CD8-positive, alpha-beta memory T cell (primary cell): ENCODE measurements at places on chromosomes 16 and 17.
A peak's percentile ranks its signal among the peaks of the same experiment; 100 is the strongest.

- H3K4me3 ChIP-seq, result no peak overlapping the region
- no peaks in the 10 kb centered on the region for H3K27me3 ChIP-seq
- H3K27ac ChIP-seq, result no peak overlapping the region
- DNase-seq, result no peak
Observed at GRCh38 chr16:88132836-88133506, 181.7 kb downstream of the BANP start.

GRCh38 chr17:42772945-42773289 is 332 bp upstream of the VPS25 start:
- H3K4me3 ChIP-seq, result peak overlapping the region; percentile 99
- no peak for DNase-seq
- H3K27ac ChIP-seq, result peak overlapping the region; percentile 91
- H3K27me3 ChIP-seq, result no peaks in the 10 kb centered on the region
- peaks cover 12% of the 10 kb centered on the region for H3K36me3 ChIP-seq

DNA sequence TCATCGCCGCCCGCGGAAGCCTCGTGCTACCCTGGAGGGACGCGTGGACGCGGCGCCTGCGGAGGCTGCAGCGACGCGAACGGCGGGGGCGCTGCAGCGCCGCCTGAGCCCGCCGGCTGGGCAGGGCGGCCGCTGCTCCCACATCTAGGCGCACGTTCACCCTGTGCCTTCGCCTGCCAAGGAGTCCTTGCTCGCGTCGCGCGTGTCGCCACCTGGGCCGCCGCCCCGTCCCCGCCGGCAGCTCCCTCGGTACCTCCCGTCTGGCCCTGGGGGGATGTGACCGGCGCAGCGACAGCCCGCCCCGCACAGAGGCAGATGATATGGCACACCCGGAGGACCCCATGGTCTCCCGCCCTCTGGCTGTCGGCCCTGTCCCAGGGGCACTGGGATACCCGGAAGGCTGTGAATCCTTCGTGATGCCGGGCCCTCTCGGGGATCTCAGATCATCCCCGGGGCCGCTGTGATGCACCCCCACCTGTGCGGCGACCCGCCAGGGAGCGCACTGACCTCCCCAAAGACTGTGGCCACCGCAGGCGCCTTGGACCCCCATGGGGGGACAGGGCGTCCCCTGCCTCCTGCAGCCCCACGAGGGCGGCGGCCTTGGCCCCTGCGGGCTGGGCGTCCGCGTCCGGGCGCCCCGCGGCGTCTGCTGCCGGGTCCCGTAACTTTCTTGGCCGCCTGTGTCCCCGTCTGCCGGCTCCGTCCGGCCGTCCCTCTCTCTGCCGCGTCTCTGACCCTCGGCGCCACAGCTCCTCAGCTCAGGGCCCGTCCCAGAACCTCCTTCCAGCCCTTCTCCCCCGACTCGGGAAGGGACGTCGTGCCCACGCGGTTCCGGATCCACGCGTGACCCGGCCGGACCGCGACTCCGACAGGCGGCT is 689 bp upstream of the TBC1D24 start:
- peak overlapping the region; percentile 58 for H3K4me3 ChIP-seq
- DNase-seq, result peak; percentile 47
- peak overlapping the region; percentile 61 for H3K27ac ChIP-seq
- no peaks in the 10 kb centered on the region for H3K36me3 ChIP-seq
- H3K27me3 ChIP-seq, result peaks cover 33% of the 10 kb centered on the region

GRCh38 chr17:1294157-1294717 is 14.8 kb downstream of the TRARG1 start:
- H3K4me1 ChIP-seq, result peaks cover 56% of the 10 kb centered on the region
- H3K36me3 ChIP-seq, result no peaks in the 10 kb centered on the region
- peak overlapping the region; percentile 39 for H3K27ac ChIP-seq
- H3K4me3 ChIP-seq, result no peak overlapping the region

DNA sequence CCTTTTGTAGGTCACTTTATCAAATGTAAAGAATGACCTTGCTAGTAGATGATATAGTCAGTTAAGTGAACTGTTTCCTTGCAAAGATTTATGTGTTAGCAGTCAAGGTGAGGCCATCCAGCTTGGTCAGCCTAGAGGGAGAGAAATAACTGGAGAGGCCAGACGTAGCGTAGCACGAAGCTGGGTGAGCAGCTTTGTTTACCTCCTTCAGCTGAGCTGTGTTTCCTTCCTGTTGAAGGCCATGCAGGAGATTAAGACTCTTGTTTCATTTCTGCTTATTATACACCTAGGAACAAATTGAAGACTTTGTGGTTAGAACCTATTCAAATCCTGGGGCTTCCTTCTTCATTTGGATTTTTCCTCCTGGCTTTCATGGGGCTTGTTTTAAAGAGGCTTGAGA is 267.1 kb downstream of the PHKB start:
- H3K27ac ChIP-seq, result no peak overlapping the region
- H3K4me3 ChIP-seq, result no peak overlapping the region
- no peak for DNase-seq
- H3K4me1 ChIP-seq, result no peaks in the 10 kb centered on the region
- H3K36me3 ChIP-seq, result no peaks in the 10 kb centered on the region
- H3K27me3 ChIP-seq, result no peaks in the 10 kb centered on the region

GRCh38 chr17:55089256-55089655 is 120.7 kb downstream of the STXBP4 start:
- H3K27ac ChIP-seq, result no peak overlapping the region
- H3K4me3 ChIP-seq, result no peak overlapping the region
- no peak for DNase-seq
- no peaks in the 10 kb centered on the region for H3K27me3 ChIP-seq

DNA sequence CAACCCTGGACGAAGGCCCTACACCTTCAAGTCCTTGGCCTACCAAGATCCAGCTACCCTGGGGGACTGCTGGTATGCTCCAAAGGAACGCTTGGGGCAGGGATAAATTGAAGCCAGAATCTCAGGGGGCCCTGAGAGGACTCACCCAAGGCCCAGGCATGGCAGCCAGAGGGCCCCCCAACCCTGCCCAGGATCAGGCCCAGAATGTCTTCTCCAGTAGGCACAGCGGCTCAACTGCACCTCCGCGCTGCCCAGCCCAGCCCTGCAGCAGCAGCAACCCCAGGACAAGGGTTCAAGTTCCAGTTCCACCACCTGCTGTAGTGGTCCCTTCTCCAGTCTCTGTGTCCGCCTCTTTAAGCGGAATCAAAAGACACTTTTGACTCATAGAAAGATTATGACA is 2.2 kb downstream of the TFAP4 start:
- no peak for DNase-seq
- H3K27me3 ChIP-seq, result no peaks in the 10 kb centered on the region
- H3K4me1 ChIP-seq, result peaks cover 10% of the 10 kb centered on the region
- H3K4me3 ChIP-seq, result no peak overlapping the region

GRCh38 chr17:71530248-71530647 is 590.6 kb upstream of the SOX9 start:
- H3K4me1 ChIP-seq, result no peaks in the 10 kb centered on the region
- H3K4me3 ChIP-seq, result no peak overlapping the region
- H3K27me3 ChIP-seq, result no peaks in the 10 kb centered on the region
- no peaks in the 10 kb centered on the region for H3K36me3 ChIP-seq

GRCh38 chr17:69335058-69335457 is 8.1 kb upstream of the ABCA5 start:
- H3K36me3 ChIP-seq, result no peaks in the 10 kb centered on the region
- no peaks in the 10 kb centered on the region for H3K27me3 ChIP-seq
- no peak overlapping the region for H3K4me3 ChIP-seq
- H3K27ac ChIP-seq, result no peak overlapping the region

GRCh38 chr16:8943966-8944759 is 19.5 kb downstream of the USP7 start:
- H3K27ac ChIP-seq, result no peak overlapping the region
- no peaks in the 10 kb centered on the region for H3K36me3 ChIP-seq

GRCh38 chr16:80993307-80993706 is 13.4 kb downstream of the CMC2 start:
- DNase-seq, result no peak
- peaks cover 7% of the 10 kb centered on the region for H3K4me1 ChIP-seq

DNA sequence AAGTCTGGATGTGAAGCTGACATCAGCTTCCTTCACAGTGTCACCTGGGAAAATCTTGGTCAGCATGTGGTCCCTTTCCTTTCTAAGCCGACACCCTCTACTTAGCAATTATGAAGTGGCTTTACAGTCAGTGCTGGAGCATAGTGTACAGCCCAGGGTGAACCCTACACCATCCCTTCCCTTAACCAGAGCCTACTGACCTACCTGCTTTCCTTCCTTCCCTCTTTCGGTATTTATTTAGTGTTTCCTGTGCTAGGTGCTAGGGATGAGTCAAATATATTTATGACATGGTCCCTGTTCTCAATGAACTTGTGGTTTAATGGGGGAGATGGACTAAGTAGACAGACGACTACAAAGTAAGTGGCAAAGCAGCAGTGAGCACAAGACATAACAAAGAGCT is 77.5 kb downstream of the CDK5R1 start:
- no peak overlapping the region for H3K4me3 ChIP-seq
- no peaks in the 10 kb centered on the region for H3K36me3 ChIP-seq
- no peaks in the 10 kb centered on the region for H3K27me3 ChIP-seq
- H3K4me1 ChIP-seq, result peaks cover 2% of the 10 kb centered on the region
- no peak overlapping the region for H3K27ac ChIP-seq

GRCh38 chr17:14113137-14113536 is 43.8 kb downstream of the COX10 start:
- H3K27me3 ChIP-seq, result no peaks in the 10 kb centered on the region
- H3K36me3 ChIP-seq, result no peaks in the 10 kb centered on the region
- no peak for DNase-seq
- no peak overlapping the region for H3K27ac ChIP-seq
- H3K4me1 ChIP-seq, result no peaks in the 10 kb centered on the region
- no peak overlapping the region for H3K4me3 ChIP-seq
